Cardiac muscle cell (in vitro differentiated cells and primary cell): ENCODE measurements at places on chromosomes 6 and 20. TPM values are rescaled to one million over a fixed set of nuclear protein-coding genes. Genes with fewer than 3 reads are reported as not detected.

OXT gene
- not detected in 2 replicates for total RNA-seq

CST5 gene
- total RNA-seq: not detected in 2 replicates

ABHD16B gene
- not detected in 2 replicates for total RNA-seq

OVOL2 gene
- 0.24 and 0.25 TPM in 2 replicates for total RNA-seq

PM20D2 gene
- total RNA-seq: 8.9 and 11.4 TPM in 2 replicates
